ENCODE measurements at places on chromosomes 11 and 22.

GRCh38 chr11:56819916-56820315 is 71.4 kb upstream of the OR9G4 start:
- DNase-seq: no peak

DNA sequence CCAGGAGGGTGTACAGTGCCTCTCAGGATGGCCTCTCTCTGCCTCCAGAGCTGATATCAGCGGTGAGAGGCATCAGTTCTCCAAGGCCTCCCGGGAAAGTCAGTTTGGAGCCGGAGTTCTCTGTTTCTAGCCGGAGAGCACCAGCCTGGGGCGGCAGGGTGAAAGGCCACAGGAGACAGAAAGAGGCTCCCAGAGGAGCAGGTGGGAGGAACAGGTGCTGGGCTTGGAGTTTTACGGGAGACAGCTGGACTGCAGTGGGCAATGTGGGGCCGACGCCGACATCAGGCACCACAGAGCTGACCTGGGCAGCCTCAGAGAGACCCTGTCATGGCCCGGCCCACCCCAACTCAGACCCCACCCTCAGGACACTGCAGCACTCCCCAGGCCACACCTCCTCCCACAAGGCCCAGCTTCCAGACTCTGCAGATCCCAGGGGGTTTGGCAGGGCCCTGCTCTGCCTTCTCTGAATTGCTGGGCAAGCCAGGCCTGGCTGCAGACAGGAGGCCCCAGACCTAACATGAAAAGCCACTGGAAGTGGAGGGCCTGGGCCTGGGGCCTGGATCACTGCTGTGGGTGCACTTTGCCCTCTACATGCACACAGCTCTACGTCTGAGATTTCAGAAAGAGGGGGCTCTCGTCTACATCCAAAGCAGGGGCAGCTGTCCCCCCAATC is 885.6 kb downstream of the BRD1 start:
- no peak for DNase-seq

DNA sequence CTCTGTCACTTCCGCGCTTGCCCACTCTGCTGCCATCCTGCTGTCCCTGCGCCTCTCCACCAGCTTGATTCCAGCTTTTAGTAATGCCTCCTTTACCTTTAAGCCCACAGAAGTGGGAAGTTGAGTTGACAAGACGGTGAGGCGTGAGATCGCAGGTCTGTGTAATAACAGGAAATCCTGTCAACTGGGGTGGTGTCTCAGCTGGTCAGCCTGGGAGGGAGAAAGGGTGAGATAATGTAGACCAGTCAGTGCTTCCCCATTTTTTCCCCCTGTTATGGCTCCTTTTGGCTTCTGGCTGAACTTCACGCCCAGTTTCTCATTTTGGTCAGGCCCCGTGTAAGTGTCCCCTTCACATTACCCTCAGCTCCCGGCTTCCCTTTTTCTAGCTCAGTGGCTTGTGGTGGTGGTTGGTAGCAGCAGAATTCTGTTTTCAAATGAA is 98.9 kb downstream of the TRAF6 start:
- no peak for DNase-seq

DNA sequence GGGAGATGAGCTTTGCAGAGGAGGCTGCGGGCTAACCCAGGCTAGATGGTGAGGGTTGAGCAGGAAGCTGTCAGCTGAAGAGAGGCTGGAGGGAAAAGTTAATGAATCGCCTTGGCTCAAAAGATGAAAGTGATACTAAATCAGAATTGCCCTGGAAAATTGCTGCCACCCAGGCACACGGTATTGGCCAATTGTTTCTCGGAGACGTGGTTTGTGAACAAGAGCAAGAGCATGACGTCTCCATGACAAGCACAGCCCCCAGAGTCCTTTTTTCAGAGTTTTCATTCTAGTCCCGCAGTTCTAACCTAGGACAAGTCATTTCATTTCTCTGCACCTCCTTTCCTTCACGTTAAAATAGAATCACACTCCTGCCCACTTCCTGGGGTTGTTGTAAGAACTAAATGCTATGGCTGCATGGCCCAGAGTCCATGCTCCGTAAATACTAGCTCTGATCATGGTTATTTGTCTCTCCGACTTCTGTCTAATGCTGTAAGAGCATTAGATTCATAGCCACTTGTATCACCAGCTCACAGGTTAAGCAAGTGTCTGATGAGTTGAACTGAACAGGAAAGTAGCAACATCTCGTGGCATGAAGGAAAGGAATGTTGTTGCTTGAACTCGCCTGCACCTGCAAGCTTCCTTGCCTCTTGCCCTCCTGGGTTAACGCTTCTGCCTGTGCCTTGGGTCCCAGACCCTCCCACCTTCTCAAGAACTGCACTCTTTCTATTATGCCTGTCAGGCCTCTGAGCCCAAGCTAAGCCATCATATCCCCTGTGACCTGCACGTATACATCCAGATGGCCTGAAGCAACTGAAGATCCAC is 33.8 kb upstream of the NUP50 start:
- no peak for DNase-seq

DNA sequence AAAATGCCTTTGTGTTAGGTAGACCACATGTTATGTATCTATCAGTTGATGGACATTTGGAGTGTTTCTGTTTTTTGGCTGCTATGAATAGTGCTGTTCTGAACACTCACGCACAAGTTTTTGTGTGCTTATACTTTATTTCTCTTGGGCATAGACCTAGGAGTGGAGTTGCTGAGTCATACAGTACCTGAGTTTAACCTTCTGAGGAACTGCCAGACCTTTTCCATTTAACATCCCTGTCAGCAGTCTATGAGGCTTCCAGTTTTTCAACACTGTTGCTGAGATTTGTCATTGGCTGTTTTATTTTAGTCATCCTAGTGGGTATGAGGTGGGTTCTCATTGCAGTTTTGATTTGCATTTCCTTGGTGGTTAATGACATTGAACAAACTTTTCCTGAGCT is 4.4 kb downstream of the CTTN start:
- no peak for DNase-seq

DNA sequence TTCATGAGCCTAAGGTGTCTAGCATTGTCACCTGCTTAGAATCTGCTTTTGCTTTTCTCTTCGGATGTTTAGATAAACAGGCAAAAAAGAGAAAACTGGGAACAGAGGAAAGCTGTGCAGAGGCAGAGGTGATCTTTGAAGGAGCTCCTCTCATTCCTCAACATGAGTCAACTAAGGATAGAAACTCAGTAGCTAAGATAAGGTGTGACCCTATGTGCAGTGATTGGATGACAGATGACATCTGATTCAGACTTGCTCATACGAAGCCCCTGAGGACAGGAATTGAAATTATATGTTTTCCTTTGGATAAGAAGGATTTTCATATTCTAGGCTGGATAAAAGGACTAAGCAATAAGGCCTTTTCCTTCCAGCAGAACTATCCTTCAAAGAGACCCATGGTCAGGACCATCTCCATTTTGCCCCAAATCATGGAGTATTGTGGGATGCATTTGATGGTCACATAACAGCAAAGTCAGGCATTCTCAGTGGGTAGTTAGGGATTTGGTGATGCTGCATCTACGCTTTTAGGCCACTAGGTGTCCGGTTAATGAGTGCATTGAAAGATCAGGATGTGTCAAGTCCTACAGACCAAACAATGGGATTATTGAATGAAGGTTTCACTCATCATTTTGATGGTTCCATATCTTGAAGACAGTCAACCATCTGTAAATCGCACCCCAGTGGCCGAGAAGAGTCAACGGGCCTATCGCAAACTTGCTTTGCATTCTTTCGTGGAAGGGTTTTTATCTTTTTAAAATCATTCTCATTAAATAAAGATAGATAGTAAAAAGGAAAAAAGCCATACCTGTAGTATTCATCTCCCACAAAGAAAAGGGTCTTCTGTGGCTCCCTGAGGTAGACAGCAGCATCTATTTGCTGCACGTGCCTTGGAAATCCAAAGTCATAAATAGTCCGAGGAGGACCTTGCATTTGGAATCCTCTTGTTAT is 32.2 kb downstream of the MMP20 start:
- no peak for DNase-seq

- no peak for DNase-seq
Observed at GRCh38 chr22:32920734-32921133, 119.2 kb downstream of the TIMP3 start.

GRCh38 chr22:21981874-21982273 is 713 bp downstream of the TOP3B start:
- no peak for DNase-seq

DNA sequence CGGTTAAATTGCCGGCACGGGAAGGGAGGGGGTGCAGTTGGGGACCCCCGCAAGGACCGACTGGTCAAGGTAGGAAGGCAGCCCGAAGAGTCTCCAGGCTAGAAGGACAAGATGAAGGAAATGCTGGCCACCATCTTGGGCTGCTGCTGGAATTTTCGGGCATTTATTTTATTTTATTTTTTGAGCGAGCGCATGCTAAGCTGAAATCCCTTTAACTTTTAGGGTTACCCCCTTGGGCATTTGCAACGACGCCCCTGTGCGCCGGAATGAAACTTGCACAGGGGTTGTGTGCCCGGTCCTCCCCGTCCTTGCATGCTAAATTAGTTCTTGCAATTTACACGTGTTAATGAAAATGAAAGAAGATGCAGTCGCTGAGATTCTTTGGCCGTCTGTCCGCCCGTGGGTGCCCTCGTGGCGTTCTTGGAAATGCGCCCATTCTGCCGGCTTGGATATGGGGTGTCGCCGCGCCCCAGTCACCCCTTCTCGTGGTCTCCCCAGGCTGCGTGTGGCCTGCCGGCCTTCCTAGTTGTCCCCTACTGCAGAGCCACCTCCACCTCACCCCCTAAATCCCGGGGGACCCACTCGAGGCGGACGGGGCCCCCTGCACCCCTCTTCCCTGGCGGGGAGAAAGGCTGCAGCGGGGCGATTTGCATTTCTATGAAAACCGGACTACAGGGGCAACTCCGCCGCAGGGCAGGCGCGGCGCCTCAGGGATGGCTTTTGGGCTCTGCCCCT is 529 bp upstream of the CCND1 start:
- no peak for DNase-seq

DNA sequence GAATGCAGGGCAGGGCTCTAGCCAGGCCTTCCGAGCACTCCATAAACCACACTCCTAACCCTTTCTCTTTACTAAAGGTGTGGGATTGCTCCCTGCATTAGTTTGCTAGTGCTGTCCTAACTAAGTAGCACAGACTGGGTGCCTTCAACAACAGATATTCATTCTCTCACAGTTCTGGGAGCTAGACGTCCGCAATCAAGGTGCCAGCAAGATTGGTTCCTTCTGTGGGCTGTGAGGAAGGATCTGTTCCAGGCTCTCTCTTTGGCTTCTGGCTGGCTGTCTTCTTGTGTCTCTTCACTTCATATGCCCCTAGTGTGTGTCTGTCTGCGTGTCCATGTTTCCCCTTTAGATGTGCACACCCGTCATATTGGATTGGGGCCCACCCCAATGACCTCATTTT is 59.8 kb downstream of the GALNT18 start:
- no peak for DNase-seq

GRCh38 chr11:27187848-27188621 is 147.4 kb downstream of the BBOX1 start:
- no peak for DNase-seq

GRCh38 chr11:120146413-120147093 is 8.6 kb upstream of the TRIM29 start:
- no peak for DNase-seq

DNA sequence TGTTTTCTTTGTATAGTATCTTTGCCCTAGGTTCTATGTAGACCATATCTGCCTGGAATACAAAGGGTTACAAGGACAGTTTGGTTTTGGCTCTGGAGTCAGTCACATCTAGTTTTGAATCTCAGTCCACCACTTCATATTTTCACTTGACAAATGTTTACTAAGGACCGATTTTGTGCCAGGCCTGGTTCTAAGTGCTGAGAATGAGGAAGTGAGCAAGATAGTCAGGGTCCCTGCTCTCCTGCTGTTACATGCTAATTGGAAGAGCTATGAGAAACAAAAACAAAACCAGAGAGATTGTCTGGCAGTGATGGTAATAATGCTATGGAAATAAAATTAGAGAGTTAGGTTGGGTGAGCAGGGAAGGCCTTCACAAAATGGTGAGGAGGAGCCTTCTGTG is 66.1 kb upstream of the ARHGAP20 start:
- no peak for DNase-seq

GRCh38 chr11:62726156-62726914 is 922 bp downstream of the HNRNPUL2 start:
- no peak for DNase-seq

DNA sequence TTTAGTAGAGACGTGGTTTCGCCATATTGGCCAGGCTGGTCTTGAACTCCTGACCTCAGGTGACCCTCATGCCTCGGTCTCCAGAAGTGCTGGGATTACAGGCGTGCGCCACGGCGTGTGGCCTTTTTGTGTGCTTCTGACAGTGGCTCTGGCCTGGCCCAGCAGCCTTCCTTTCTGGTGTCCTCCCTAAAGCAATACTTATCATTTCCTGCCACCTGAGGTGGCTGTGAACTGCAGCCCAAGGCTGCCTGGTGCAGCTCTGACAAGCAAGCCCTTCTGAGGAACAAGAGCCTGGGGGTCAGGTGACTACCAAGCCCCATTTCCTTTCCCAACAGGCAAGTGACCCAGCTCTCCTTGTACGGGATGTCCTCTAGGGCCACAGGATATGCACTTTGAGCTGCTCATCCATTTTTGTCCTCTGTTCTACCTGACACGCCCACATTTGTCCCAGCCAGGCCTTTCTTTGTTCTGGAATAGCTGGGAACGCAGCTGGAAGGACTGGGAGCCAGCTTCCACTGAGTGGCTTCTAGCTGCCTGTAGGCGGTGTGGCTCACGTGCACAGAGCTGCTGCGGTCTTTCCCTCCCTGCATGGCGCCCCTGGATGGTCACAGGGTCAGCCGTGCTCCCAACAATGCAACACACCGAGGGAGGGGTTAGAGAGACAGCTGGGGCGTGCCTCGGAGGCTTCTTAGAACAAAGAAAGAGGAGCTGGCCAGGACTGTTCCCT is 12.3 kb upstream of the BID start:
- no peak for DNase-seq

DNA sequence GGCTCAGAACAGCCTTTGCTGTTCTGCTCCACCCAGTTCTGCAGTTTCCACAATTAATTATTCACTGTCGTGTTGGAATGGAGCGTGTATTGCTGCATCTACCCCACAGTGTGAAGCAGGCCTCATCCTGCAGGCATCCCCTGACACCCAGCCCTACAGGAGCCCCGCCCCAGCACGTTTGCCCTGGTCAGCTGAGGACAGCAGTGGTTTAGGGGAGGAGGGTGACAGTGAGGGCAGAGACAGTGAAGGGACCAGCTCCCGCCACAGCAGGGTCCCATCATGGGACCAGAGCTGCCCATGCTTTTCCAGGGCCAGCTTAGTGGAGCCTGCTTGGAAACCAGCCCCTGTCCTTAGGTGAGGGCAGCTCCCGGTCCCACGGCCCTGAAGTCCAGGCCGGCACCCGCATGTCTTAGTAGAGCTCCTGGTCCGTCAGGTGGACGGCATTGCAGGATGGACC is 273.0 kb downstream of the TBC1D22A start:
- DNase-seq: no peak

GRCh38 chr11:47413351-47413750 is 5.0 kb downstream of the SLC39A13 start:
- no peak for DNase-seq

GRCh38 chr11:117774553-117774952 is 22.5 kb downstream of the DSCAML1 start:
- no peak for DNase-seq

GRCh38 chr11:72069787-72070251 is 10.5 kb downstream of the NUMA1 start:
- no peak for DNase-seq
